ENCODE measurements at places on chromosomes 11 and 22.

- DNase-seq, result no peak
These were observed 7.5 kb downstream of the PRCP start for GRCh38 chr11:82892611-82893169.

DNA sequence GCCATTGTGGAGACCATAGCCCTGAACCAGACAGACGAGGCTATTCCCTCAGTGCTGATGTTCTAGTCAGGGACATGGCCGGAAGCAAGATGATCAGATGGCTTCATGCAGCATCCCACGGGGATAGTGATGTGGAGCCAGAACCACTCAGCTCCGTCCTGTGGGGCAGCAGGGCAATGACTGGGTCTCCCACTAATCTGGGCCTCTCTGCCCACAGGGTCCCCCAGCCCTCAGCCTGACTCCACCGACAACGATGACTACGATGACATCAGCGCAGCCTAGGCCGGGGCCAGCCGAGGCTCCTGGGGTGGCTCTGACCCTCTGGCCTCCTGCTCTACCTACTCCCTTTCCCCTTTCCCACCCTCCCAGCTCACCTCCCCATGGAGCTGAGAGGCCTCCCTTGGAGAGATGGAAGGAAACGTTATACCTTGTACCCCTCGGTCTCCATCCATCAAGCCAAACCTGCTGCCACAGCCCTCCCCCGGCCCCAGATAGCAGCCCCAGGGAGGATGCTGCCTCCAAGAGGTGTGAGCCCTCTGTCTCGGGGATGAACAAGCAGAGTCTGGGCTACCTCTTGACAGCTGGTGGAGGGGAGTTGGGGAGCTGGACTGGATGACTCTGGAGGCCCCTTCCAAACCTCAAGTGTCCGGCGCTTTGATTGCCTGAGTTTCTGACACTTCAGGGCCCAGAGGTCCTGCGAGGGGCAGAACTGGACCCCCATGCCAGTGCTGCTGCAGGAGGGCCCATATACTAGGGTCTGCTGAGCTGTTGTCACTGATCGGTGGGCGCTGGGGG lies 47.8 kb downstream of the CD6 start:
- DNase-seq, result no peak

DNA sequence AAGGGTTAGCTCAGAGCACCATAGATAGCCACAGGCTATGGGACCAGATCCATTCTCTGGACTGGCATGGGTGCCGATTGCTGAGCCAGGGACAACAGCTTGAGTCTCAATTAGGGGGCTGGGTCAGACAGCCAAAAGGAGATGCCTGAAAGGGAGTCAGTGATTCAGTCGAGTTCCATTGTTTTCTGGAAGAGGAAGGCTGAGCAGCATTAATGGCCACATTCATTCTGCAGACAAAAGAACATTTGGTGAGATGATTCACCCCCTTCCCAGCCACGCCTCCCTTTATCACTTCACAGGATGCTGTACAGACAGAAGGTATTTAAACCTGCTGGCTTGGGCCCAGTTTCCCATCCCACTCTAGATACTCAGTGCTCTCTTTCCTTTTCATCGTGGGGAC lies 131.9 kb downstream of the ADAMTS15 start:
- DNase-seq, result peak; percentile 86

- peak; percentile 9 for DNase-seq
These were observed 2.5 kb downstream of the RAB36 start for GRCh38 chr22:23147617-23148387.

DNA sequence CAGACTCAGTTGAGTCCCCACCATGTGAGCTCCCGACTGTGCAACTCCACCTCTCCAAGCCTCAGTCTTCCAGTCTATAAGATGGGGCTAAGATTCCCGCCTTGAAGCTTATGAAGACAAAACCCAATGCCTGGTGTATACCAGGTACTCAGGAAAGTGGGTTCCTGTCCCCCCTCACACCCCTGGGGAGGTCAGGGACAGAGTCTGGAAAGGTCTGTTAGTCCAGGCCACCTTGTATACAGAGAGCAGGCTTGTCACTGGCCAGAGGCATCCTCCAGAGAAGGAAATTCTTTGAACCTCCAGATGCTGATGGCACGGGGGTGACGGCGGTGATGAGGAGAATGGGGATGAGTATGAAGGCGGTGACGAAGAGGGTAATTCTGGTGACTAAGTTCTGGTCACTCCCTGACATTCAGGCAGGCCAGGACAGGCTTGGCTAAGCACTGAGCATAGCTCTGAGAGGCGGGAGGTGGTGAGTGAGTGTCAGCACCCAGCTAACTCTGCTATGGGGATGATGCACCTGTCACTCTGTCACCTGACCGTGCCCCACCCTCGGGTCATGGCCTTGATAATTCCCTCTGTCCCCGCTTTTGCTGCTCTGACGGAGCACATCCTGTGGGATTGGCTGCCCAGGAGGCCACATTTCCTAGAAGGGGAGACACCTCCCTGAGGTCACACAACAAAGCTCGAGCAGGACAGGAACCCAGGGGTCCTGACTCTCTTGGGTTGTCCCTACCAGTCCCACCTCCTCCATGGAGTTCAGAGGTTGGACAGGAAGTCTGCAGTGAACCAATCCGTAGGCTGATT lies 30.9 kb upstream of the CSNK1E start:
- no peak for DNase-seq

- no peak for DNase-seq
These were observed 145.7 kb upstream of the TTC12 start for GRCh38 chr11:113168354-113169342.

GRCh38 chr11:114197799-114198500 lies 98.2 kb upstream of the NNMT start:
- DNase-seq, result peak; percentile 44

DNA sequence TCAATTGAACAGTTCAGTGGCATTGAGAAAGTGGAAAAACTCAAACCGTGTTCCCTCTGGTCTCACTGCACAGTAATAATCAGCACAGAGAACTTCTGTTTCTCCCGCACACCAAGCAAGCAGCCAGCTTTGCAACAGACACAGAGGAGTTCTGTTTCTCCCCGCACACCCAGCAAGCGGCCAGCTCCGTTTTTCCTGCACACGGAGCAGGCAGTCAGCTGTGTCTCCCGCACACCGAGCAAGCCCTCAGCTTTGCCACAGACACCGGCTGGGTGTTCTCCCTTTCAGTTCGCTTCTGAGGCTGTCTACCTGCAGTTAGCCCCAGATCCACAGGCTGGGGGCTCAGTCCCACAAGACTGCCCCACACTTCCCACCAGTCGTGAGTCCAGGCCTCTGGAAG lies 9.9 kb upstream of the TALDO1 start:
- no peak for DNase-seq

GRCh38 chr11:128469220-128469619 lies 118.1 kb downstream of the ETS1 start:
- DNase-seq, result no peak

DNA sequence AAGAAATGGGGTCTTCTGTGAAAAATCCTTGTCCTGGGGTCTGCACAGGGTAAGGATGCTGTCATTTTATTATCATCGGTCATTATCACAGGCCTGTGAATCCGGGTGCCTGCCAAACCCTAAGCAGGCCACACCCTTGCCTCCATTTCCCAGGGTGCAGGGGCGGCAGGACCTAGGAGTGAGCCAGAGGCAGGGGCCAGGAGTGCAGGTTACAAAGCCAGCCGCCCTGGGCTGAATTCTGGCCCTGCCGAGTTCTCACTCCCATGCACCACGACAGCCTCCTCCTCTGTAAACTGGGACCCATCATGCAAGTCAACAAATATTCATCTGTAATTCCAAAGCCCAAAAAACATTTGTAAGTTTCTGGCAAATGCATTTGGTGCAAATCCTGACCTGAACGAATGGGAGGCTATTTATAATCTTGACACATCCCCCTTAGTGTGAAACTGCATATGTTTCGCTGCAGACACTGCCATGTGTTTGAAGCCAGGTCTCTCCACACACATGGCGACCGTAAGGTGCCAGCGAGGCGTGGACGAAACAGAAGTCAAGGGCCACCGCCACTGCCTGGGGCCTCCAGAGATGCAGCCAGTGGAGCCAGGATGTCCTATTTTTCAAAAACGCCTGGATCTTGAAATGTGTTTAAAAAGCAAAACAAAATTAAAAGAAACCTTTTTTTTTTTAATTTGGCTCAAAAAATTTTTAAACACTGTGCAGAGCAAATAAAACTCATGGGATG lies 6.7 kb downstream of the CD5 start:
- no peak for DNase-seq

DNA sequence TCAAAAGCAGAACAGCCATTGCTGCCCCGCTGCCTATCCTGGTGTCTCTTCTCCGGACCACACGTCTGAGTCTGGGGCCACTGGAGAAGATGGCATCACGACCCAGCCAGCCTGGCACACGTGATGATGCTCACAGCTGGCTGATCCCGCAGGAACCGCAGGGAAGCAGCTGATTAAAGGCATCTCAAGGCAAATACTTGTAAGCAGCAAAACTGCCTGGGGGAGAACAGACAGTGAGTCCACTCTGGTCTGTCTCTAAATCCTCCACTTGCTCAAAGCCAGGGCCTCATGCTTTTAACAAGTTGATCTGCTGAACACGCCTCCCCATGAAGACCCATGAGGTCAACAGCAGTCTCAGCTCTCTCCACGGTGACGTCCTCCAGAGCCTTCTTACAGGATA lies 108.6 kb downstream of the BRD1 start:
- no peak for DNase-seq

DNA sequence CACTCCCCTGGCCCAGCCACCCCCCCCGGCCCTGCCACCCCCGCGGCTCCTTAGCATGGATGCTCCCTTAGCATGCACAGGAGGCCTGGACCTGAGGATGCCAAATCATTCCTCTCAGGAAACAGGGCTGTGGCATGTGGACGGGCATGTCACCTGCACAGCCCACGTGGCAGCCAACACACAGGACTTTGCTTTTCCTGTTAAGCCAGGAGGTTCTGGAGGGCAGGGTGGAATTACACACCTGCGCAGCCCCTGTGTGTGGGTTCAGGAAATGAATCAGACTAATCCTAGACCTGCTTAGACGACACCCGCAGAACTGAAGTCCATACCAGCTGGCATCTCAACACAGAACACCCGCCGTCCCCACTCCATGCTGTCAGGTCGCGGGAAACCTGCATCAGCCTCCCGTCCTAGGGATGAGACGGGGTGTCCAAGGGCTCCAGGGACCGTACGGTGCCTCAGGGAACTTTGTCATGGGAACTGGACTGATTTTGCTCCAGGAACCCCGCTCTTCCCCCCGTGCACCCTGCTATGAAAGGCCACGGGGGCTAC lies 10.2 kb downstream of the CERK start:
- no peak for DNase-seq

GRCh38 chr11:2116680-2117079 lies 22.5 kb downstream of the IGF2 start:
- no peak for DNase-seq

All from fibroblast of skin of scalp (primary cell).